ENCODE measurements at places on chromosomes 1 and 21. TPM values are rescaled to one million over a fixed set of nuclear protein-coding genes. Genes with fewer than 3 reads are reported as not detected.

SMPDL3B gene
- 0.43 TPM for total RNA-seq

TCHH gene
- total RNA-seq = 0.05 TPM

IFI44L gene
- 2.2 TPM for total RNA-seq

GBP5 gene
- total RNA-seq = 63.4 TPM

ADAMTS4 gene
- total RNA-seq = 1.1 TPM

KLHL17 gene
- total RNA-seq = 36.6 TPM

HSD11B1 gene
- total RNA-seq = 2.6 TPM

ABCA4 gene
- total RNA-seq = not detected

FAM163A gene
- total RNA-seq = not detected

TNFRSF4 gene
- total RNA-seq = 480 TPM

FMO3 gene
- total RNA-seq = not detected

AGBL4 gene
- not detected for total RNA-seq

SLC35F3 gene
- 0.13 TPM for total RNA-seq

NBPF10 gene
- total RNA-seq = 0.61 TPM

PPFIA4 gene
- total RNA-seq = 1.2 TPM

PDE4DIP gene
- total RNA-seq = 12.5 TPM

CLDN17 gene
- not detected for total RNA-seq

GJB4 gene
- not detected for total RNA-seq

Data from activated T-cell treated with anti-CD3 and anti-CD28 coated beads, Interleukin-2, amount 50 U/mL, for 4 hours (primary cell).